ENCODE measurements at places on chromosomes 2 and 18. TPM values are rescaled to one million over a fixed set of nuclear protein-coding genes. Genes with fewer than 3 reads are reported as not detected.

CIDEA gene
- total RNA-seq = not detected

DNA sequence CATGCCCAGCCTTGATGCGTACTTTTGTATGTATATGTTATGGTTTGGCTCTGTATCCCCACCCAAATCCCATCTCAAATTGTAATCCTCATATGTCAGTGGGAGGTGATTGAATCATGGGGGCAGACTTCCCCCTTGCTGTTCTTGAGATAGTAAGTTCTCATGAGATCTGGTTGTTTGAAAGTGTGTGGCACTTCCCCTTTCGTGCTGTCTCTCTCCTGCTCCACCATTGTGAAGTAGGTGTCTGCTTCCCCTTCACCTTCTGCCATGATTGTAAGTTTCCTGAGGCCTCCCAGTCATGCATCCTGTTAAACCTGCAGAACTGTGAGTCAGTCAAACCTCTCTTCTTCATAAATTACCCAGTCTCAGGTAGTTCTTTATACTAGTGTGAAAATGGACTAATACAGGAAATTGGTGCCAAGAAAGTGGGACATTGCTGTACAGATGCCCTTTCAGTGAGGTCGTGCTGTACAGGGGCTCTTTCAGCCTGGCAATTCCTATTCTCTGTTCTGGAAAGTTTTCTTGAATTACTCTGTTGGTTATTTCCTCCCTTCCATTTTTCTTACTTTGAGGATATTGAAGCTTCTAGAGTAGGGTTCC lies 38.2 kb downstream of the KCMF1 start:
- peak; percentile 53 for ATAC-seq

DNA sequence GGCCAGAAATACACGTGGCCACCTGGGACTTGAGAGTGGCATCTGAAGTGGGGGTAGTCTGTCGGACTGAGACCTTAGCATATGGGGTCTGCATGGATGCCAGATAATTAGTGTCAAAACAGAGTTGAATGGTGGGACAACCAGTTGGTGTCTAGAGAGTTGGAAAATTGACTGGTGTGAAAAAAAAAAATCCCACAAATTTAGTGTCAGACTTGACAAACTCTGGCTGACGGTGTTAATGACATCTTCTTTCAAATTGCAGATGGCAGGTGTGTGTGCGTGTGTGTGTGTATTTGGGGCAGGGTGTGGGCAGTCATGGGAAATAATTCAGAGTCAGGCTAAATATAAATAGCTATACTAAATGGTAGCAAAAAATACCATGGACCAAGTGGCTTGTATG lies 365.4 kb upstream of the RGPD4 start:
- no peak for ATAC-seq

DNA sequence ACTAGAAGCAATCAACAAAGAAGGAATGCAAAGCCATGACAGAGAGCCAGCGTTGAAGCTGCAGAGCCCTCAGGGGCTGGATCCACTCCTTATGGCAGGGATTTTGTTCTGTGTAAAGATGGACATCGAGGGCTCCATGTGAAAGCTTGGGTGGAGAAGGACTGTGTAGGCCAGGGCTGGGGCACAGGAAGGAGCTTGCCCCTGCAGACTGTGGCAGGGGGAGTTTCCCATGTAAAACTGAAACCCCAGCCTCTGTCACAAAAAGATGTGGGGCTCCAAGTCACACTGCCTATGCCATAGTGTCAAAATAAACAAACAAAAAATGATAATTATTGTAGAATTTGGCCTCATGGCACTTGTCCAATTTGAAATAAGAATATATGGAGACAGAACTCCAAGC lies 408.7 kb upstream of the HS6ST1 start:
- ATAC-seq = no peak

Measured in activated T-helper 17 cell treated with anti-CD3 and anti-CD28 coated beads, Interleukin-2, amount 50 U/mL, for 72 hours (primary cell).